ENCODE measurements at places on chromosomes 2 and 18. TPM values are rescaled to one million over a fixed set of nuclear protein-coding genes. Genes with fewer than 3 reads are reported as not detected.

Gene LHCGR
- total RNA-seq, result not detected

Gene ABCG8
- not detected for total RNA-seq

Gene ALK
- not detected for total RNA-seq

Gene RAB31
- total RNA-seq, result 9.9 TPM

Gene SFTPB
- total RNA-seq, result not detected
